ENCODE measurements at places on chromosomes 3 and 15.

- no peak for DNase-seq
These were observed 724.4 kb upstream of the ROBO1 start for GRCh38 chr3:80492162-80492561.

- no peak for DNase-seq
These were observed 19.0 kb downstream of the RPL39L start for GRCh38 chr3:187120326-187120725.

DNA sequence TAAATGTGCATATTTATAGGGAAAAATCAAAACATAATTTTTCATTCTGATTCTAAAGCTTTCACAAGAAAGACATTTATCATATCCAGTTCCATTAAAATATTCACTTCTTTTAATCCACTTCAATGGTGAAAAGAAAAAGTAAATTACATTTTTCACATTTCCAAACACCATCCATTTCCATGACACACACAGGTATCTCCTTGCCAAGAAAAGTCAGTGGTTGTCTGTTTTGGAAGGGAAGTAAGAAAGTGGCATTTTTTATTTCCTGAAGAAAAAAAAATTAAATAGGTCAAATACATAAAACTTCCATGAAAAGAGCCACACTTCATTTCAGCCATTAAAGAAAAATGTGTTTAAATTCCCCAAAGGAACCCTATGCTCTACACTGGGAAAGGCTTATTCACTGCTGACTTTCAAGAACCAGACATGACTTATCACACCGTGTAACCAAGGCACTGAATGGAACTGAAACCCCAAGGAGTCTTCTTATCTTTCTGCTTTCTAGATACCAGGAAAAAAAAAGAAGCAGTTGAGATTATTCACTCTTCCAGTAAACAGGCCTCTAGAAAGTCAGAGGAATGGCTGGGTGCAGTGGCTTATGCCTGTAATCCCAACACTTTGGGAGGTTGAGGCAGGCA is 44.5 kb downstream of the OSBPL10 start:
- DNase-seq, result no peak

DNA sequence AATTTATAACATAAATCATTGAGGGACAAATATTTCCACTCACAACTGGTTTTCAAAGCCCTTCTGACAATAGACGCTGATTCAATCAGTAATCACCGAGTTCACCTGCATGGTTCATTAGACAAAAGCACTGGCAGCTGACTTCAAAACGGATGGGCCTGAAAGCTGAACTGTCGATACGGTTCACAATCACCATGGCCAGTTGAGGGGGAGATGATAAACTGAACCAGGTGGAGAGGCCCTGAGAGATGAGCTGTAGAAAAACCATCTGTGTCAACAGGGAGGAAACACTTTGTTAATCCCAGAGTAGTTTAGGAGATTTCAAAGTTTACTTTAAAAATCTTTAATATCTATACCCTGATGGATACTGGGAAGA is 75.0 kb downstream of the PEX5L start:
- DNase-seq, result no peak

GRCh38 chr3:159828542-159828943 is 160.1 kb upstream of the IL12A start:
- DNase-seq, result peak; percentile 65

DNA sequence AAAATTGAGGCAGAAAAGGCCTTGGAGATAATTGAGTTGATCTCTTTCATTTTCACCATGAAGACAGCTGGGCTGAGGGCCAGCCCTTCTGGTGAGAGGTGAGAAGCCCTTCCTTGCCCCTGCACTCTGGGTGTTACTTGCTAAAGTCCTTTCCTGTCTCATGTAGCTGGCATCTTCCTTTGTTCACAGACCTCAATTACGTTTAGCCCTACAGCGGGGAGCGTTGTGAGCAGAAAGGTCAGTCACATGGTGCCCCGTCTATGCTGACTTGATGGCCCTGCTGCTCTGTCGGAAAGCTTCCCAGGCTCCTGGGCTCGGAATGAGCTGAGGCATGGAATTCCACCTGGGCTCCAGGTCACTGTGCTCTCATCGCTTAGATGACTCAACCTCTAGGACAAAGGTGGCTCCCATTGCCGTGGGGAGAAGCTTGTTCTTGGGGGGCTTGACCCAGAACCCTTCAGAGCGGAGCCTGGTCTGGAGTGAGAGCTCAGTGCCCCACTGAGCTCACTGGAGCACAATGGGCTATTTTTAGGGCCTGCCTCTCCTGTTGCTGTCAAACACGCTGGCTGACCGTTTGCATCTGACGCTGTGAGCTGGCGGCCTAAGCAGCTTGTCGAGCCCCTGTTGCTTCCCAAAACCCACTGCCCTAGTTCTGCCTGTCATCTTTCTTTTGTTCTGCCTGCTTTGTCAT is 47.0 kb downstream of the RPLP1 start:
- no peak for DNase-seq

DNA sequence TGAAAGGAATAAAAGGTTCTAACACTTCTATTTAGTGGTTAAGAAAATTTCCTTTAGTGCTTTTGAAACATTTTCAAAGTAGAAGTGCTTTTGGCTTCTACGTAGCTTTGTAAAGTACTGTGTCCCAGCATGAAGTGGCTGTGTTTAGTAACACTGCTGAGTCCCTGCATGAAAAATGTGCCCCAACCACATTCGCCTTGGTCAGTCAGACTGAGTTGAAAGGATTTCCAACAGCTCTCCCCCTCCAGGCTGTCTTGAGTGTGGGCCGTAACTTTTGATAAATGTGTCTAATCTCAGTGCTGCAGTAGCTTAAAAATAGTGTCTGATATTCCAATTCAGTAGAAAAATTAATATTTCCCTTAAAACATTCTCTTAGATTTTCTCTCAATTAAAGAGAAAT is 115.0 kb downstream of the NR1D2 start:
- DNase-seq, result no peak

DNA sequence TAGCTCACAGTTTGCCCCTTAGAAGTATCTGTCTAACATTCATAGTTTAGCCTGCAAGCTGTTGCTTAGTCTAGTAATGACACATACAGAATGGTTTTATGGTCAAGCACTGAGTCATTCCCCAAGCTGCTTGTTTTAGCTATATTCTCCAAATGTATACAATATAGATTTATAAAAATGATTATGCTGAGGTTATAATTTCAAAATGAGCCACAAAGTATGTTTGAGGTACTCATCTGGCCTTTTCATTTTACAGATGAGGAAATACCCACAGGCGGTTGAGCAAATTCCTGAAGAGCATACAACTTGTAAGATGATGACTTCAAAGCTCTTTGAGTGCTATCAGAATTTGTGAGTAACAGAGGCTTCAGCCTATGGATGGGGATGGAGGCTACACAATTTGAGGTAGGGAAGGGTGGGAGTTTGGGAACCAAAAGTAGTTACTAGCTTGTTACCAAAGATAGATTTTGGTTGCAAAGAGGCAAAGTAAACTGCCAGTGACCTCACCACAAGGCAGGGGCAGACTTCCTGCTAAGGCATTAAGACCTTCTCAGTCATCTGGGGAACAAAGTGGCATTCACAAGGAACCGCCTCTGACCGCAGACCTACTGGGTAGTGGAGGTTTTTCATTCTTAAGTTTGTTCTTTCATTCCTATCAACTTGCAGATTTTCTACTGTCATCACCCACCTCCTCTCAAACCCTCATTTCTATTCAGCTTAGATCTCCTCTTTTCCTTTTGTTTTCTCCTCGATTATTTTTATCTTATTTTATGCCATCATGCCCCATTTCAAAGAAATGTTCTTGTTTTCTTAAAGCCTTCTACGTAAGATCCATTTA is 257.2 kb upstream of the NECTIN3 start:
- DNase-seq, result peak; percentile 22

DNA sequence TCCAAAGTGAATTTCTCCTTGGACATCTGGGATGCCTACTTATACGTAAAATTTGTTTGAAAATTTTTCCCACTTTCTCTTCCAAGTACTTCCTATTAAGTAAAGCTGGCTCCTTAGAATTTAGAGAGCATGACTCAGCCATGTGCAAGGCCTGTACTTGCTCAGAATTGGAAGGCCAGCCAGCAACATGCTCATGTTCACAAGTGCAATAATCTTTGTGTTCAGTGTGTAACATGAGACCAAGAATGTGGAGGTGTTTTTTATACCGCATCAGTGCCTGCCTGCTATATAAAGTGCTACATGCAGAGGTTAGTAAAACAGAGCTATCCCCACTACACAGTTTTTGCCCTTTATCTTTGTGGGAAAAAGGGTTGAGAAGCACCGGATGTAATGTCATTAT is 151.9 kb upstream of the FEZF2 start:
- DNase-seq, result peak; percentile 12

- no peak for DNase-seq
These were observed 44.5 kb upstream of the MAGEF1 start for GRCh38 chr3:184756151-184757021.

DNA sequence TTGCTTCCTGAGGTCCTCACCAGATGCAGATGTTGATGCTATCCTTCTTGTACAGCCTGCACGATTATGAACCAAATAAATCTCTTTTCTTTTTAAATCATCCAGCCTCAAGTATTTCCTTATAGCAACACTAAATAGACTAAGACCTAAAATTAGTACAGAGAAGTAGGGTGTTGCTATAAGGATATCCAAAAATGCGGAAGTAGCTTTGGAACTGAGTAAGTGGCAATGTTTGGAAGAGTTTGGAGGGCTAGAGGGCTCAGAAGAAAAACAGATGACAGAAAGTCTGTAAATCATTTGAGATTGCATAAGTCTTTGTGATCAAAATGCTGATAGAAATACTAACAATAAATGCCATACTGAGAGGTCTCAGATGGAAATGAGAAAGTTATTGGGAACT is 894.9 kb downstream of the DIPK2A start:
- no peak for DNase-seq

GRCh38 chr15:78768531-78769408 is 42.5 kb downstream of the ADAMTS7 start:
- no peak for DNase-seq

DNA sequence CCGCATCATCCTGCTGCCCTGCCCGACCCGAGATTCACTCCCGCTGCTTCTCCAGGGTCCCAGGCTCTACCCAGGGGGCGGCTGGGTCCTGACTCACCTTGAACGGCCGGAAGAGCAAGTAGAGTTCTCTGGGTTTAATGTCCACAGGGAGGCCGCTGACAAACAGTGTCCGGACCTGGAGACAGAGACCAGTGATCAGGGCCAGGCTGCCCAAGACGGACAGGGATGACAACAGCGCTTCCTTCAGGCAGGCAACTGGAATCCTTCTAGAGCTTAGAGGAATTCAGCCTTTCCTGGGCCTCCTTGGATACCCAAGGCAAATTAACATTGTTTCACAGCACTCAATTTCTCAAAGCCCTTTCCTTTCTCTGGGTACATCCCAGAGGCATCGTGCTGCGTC is 23.9 kb downstream of the RBPMS2 start:
- DNase-seq, result no peak

DNA sequence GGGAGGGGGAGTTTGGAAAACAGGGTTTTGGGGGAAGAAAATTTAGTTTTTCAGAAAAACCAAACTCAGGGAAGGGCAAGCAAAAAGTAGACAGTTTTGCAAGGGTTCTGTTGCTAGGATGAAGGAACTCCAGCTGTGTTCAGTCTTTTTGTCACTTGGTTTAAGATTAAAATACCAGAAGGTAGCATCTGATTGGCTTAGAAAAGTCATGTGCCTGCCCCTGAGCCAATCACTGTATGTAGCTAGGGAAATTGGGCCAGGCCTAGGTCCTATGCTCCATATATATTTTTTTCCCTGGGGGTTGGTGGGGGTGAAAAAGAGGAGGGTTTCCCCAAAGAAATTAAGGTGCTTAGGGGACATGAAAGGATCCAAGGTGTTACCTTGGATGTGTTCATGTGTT is 24.3 kb downstream of the CLDN11 start:
- no peak for DNase-seq

DNA sequence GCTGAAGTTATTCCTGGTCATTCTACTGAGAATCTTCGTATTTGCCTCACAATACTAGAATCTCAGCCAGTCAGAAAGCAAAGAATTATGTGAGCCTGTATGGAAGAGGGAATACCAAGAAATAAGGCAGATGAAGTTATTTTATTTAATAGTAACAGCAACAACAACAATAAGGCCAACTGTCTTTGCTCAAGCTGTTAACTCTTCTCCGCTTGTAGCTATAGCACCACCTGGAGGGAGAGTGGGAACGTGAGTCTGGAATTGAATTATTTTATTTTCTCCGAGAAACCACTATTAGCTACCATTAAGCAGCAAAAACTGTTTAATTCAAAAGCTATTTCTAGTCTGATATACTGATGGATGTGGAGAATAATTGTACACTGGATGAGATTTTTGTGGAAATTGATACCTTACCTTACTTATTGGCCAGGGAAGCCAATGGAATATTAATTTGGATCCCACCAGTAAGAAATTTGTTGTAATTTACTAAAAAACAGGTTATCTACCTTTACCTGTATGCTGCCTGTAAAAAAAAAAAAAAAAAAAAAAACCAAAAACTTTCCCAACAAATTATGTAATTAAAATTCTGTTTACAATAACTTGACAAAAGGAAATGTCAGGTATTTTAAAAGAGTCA is 50.1 kb downstream of the CALML4 start:
- peak; percentile 57 for DNase-seq

DNA sequence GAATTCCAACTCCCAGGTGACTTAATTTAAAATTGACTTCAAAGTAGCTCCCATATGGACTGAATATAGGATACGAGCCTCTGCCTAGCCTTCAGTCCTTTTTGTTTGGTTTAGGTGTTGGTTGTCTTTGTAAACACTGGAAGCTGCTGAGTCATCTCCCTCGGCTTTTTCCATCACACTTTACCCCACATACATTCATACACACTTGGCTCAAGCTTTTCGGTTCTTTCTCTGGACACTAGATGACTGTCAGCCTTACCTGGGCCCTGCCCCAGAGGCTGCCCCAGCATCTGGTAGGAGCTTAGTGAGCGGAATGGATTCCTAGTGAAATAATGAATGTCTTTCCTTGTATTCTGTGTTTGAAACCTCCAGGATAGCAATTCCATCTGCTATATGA is 201.5 kb upstream of the IL12A start:
- peak; percentile 27 for DNase-seq

DNA sequence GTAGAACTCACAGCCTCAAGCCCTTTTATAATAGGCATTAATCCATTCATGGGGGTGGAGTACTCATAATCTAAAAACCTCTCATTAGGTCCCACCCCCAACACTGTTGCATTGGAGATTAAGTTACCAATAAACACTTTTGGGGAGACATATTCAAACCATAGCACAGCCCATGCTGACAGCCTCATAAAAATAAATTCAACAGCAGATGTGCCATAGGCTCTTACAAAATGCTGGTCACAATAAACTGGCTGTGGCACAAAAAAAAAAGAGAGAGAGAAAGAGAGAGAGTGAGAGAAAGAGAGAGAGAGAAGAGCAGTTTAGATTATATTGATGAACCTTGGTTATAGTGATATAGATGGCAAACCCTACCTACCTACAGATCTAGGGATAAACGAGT is 1000.9 kb downstream of the TUSC7 start:
- no peak for DNase-seq

GRCh38 chr3:194483850-194484249 is 3.0 kb downstream of the ATP13A3 start:
- no peak for DNase-seq

GRCh38 chr15:71294251-71294910 is 179.1 kb downstream of the THSD4 start:
- DNase-seq, result no peak

DNA sequence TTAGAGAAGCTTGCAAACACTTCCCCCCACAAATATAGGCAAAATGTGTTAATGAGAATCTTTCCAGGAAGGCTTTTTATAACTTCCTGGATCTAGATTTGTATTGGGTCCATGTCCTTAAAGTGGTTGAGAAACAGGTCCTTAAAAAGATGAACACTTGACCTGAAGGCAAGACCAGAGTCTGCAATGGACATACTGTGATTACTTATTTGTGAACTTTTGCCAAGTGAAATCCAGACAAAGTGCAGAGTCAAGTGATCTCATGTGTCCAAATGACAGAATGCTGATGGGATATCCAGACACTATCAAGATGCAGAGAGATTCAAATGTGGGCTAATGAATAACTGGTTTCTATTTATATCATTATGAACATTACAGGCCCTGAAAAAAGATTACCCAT is 43.8 kb downstream of the FRMD4B start:
- DNase-seq, result no peak

Data from RKO (cell line).